ENCODE measurements at places on chromosomes 4 and X.

- DNase-seq, result no peak
These were observed 126.3 kb downstream of the NEK1 start for GRCh38 chr4:169485791-169486742.

DNA sequence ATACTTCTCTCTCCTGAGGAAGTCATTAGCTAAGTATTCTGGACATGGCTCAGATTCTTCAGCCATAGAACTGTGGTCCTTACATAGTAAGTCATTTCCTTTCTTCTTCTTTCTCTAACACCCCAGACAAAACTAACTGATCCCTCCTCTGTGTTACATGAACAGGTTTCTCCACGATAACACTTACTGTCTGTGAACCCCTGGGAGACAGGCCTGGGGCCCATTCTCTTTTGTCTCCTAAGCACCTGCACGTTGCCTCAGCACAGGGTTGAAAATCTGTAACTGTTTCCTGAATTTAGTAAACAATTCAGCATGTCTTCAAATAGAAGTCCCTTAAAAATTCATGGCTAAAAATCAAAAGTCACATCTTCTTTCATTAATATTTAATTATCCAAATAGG lies 24.7 kb downstream of the APBB2 start:
- DNase-seq, result no peak

- DNase-seq, result no peak
These were observed 75.3 kb downstream of the METTL14 start for GRCh38 chr4:118760493-118760892.

- DNase-seq, result no peak
These were observed 26.2 kb downstream of the SYAP1 start for GRCh38 chrX:16745659-16746058.

- no peak for DNase-seq
These were observed 6.7 kb downstream of the MSANTD1 start for GRCh38 chr4:3255611-3256186.

DNA sequence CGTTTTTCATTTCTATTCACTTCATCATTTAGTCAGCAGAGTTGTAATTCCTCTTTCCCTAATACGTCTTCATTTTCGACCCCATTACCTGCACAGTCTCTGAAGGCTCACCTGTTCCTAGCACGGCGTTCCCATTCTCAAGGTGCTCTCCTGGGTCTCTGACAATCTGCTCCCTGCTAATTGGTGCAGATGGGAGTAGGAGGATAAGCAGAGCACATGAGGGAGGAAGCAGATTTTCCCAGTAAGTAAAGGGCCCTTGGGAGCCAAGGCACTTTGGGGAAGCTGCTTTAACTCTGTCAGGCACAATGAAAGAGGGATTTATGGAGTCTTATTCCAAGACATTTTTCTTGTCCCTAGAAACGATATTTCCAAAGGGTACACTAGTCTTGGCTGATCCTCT lies 466.4 kb downstream of the STIM2 start:
- no peak for DNase-seq

DNA sequence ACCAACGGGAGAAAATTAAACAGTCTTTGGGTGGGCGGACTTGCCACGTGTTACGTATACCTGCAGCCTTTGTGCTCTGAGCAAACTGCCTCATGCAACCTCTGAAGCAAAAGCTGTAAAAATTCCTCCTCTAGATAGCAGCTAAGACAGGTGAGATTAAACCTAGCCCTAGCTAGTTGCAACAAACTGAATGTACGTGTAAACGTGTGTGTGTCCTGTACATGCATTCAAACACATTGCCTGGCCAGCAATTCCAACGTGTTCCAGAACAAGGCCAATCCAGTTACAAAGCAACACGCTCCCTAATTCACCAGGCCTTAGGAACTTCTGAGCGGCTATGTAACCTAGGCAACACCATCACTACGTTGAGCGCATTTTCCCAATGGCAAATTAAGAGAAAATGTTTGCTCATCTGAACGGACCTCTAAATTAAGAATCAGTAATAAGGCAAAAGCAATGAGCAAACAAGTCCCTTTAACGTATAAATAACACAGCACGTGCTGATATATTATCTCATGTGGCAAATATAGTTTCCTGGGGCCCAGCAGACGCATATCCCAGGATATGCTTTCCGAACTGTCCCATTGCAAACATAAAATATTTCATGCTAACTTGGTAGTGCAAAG lies 792 bp downstream of the PPID start:
- DNase-seq, result no peak

DNA sequence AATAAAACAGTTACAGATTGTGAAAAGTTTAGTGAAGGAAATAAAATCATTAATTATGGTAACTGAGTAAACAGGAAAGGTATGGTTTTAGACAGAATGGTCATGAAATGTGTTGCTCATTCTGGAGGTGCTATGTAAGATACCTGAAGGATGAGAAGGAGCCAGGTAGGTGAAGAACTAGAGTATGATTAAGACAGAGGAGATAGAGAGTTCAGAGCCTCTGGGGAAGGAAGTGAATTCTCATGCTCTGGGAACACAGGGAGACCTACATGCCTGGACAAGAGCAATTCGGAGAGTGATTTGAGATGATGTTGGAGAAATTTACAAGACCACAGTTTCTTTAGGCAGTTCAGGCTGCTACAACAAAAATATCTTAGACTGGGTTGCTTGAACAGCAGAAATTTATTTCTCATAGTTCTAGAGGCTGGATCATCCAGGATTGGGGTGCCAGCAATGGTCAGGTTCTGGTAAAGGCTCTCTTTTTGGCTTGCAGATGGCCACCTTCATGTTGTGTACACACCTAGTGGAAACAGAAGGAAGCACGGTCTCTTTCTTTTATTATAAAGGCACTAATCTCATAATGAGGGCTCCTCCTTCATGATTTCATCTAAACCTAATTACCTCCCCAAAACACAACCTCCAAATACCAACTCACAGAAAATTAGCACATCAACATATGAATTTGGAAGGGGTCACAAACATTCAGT lies 1416.1 kb downstream of the PCDH7 start:
- no peak for DNase-seq

DNA sequence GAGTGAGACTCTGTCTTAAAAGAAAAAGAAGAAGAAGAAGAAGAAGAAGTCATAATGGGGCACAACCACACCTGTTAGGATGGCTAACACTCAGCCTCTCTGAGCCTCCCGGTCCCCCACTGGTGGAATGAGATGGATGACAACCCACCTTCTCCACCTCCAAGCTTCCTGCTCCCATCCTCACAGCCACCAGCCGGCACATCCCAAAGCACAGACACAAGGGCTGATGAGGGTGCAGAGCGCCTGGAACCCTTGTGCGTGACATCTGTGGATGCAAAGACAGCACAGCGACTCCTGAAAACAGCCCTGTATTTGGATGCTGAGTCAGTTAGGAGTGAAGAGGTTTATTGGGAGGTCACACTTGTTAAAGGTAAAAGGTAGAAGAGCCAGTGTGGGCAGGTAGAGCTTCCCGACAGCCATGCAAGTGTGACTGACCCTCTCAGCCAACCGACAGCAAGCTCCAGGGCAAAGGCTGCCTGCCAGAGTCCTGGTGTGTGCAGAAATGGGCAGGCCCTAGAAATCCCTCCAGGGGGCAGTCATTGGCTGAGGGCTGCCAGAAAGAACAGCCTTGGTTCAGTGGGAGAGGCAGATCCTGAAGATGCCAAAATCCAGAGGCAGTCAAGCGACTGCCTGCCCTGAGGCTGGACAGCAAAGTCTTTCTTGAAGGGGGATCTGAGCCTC lies 26.6 kb upstream of the MAN2B2 start:
- DNase-seq, result no peak

GRCh38 chr4:44760142-44760898 lies 34.0 kb upstream of the GNPDA2 start:
- DNase-seq, result no peak

Data from NCI-H1436 treated with DMSO at 0.1 percent for 48 hours (cell line).